ENCODE measurements at places on chromosomes 7 and 10. TPM values are rescaled to one million over a fixed set of nuclear protein-coding genes. Genes with fewer than 3 reads are reported as not detected.

GRCh38 chr10:128116851-128117615, 9.2 kb downstream of the MKI67 start:
- DNase-seq = no peak

DNA sequence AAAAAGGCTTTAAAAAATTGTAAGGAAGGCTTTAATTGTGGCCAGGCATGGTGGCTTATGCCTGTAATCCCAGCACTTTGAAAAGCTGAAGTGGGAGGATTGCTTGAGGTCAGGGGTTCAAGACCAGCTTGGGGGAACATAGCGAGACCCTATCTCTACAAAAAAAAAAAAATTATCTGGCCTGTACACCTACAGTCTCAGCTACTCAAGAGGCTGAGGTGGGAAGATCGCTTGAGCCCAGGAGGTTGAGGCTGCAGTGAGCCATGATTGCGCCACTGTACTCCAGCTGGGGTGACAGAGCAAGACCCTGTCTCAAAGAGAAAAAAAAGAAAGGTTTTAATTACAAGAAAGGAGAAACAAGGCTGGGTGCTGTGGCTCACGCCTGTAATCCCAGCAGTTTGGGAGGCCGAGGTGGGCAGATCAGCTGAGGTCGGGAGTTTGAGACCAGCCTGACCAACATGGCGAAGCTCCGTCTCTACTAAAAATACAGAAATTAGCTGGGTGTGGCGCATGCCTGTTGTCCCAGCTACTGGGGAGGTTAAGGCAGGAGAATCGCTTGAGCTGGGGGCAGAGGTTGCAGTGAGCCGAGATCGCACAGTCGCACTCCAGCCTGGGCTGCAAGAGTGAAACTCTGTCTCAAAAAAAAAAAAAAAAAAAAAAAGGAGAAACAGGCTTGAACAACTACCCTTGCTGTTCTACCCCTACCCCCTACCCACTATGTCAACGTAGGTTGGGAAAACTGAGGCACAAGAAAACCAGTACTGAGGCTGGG, 83.7 kb downstream of the CARD11 start:
- DNase-seq = no peak

GRCh38 chr7:57641521-57642067, 191.6 kb downstream of the ZNF716 start:
- DNase-seq = no peak

The PLEKHA1 gene
- 14.2 TPM for total RNA-seq

The KCNMA1 gene
- total RNA-seq = 9.3 TPM

- peak; percentile 55 for DNase-seq
Observed at GRCh38 chr10:128150045-128150493, 23.8 kb upstream of the MKI67 start.

All from body of pancreas (tissue), 4 donors.